Activated effector memory CD4-positive, alpha-beta T cell treated with Interleukin-2 at 50 U/mL for 16 hours (primary cell): ENCODE measurements at places on chromosomes 7 and 10.

DNA sequence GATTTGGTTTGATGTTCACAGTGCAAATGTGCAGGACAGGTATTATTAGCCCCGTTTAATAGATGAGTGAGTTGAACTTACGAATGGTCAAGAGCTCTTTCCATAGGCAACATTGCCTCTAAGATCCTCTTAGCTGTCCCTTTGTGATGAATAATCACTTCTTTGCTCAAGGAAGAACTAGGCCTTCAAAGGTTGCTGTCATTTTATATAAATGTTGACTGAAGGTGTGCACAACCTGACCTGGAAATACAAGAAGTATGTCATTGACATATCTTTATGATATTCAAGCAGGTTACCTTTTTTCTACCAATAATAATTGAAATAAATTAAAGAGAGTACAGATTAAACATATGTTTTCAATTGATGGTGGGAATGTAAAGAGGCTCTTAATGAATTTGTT lies 48.5 kb upstream of the GLCCI1 start:
- no peak for DNase-seq

GRCh38 chr10:122282909-122283308 lies 11.8 kb downstream of the BTBD16 start:
- DNase-seq, result no peak

GRCh38 chr10:62380016-62380415 lies 5.8 kb downstream of the ZNF365 start:
- no peak for DNase-seq

DNA sequence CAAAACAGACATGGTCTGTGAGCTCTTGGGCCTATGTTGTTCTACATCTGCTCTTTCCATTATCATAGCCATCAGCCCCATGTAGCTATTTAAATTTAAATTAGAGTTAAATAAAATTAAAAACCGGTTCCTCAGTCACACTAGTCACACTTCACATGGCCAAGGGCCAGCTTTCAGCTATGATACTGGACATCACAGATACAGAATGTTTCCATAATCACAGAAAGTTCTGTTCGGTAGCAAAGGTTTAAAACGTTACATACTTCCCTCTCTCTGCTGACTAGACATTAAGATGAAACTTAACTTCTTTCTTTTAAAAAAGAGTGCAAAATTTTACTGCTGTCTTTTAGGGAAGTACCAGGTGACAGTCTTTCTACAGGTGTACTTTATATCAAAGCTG lies 43.0 kb downstream of the SRPK2 start:
- no peak for DNase-seq

- DNase-seq, result no peak
Measured at GRCh38 chr7:5591278-5591874, 167.7 kb upstream of the TNRC18 start.

DNA sequence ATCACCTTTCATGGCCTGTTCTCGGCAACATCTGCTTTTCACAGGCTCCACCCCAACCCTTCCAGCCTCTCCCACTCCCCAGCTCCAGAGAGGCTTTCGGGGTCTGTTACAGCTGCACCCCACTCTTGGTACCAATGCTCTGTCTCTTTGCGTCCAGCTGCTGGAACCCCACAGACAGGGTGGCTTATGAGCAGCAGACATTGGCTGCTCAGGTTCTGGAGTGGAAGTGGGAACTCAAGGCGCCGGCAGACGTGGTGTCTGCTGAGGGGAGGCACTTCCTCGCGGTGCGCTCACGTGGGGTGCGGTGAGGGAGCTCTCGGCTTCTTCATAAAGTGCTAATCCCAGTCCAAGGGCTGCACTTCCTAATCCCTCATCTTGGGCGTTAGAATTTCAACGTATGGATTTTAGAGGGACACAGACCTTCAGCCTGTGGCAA lies 185.7 kb downstream of the ELFN1 start:
- no peak for DNase-seq

DNA sequence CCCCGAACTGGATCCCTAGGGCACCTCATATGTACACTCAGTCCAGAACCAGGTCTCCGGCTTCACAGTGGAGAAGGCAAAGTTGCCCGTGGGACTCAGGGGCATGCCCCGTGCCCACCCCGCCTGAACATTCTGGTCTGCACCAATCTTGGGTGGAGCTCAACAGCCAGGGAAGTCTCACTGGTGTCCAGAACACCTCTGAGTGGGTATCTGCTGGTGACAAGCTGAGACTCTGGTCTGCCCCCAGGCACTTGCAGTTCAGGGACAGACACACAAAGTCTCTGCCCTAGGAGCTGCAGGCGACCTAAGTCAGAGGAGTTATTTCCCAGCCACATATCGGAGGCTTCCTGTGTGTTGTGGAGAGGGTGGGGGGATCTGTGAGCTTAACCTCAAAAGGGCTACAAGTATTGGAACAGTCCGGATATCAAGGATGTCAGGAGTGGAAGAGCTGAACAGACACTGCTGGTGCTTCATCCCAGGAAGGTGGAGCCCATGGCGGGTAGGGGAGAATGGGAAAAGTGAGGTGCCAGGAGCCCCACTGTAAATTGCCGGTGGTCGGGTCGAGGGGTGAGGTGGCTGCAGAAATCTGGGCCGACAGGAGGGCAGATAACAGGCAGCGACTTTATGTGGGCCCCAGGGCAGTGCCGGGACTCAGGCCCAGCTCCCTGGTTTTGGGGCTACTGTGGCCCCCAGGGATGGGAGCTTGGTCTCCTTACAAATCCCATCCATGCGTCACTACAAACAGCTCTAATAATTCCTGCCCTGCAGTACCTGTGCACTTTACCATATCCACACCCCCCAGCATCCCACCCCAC lies 8.6 kb upstream of the TLX1 start:
- DNase-seq, result no peak

GRCh38 chr10:119303886-119304285 lies 96.5 kb downstream of the GRK5 start:
- DNase-seq, result no peak

DNA sequence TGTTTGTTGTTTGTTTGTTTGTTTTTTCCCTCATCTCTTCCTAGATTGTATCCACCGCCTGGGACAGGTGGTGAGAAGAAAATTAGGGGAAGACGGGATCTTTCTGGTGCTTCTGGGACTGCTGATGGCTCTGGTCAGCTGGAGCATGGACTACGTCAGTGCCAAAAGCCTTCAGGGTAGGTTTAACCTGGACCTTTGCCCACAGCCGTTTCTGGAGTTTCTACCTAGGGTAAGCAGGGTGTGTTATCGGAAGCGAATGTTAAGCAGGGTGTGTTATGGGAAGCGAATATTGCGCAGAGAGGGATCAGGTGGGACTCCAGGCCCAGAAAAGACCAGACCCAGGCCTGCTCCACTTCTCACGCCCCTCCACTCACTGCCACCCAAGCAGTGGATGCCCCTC lies 4.7 kb downstream of the CLCN1 start:
- DNase-seq, result no peak

DNA sequence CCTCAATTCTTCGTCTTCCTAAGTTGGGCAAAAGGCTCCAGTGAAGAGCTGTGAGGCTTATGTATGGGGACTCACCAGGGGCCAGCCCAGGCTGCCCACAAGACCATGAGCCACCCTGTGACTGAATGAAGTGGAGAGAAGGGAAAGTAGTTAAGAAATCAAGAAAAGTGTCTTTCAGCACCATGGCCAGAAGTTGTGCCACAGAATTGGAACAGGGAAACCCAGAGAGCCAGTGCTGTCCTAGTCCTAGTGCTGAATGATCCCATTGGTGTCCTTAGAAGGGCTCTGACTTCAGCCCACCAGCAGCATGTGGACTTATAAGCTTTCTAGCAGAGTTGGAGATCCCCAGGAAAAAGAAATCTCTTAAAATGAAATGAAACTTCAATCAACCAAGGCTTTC lies 37.0 kb upstream of the CCSER2 start:
- no peak for DNase-seq
